ENCODE measurements at places on chromosomes 7 and 10. TPM values are rescaled to one million over a fixed set of nuclear protein-coding genes. Genes with fewer than 3 reads are reported as not detected.

- peaks cover 49% of the 10 kb centered on the region for H3K36me3 ChIP-seq
- H3K4me1 ChIP-seq = peaks cover 44% of the 10 kb centered on the region
- H3K27ac ChIP-seq = no peak overlapping the region
- H3K27me3 ChIP-seq = no peaks in the 10 kb centered on the region
Observed at GRCh38 chr10:78042058-78042751, 8.5 kb downstream of the RPS24 start.

DNA sequence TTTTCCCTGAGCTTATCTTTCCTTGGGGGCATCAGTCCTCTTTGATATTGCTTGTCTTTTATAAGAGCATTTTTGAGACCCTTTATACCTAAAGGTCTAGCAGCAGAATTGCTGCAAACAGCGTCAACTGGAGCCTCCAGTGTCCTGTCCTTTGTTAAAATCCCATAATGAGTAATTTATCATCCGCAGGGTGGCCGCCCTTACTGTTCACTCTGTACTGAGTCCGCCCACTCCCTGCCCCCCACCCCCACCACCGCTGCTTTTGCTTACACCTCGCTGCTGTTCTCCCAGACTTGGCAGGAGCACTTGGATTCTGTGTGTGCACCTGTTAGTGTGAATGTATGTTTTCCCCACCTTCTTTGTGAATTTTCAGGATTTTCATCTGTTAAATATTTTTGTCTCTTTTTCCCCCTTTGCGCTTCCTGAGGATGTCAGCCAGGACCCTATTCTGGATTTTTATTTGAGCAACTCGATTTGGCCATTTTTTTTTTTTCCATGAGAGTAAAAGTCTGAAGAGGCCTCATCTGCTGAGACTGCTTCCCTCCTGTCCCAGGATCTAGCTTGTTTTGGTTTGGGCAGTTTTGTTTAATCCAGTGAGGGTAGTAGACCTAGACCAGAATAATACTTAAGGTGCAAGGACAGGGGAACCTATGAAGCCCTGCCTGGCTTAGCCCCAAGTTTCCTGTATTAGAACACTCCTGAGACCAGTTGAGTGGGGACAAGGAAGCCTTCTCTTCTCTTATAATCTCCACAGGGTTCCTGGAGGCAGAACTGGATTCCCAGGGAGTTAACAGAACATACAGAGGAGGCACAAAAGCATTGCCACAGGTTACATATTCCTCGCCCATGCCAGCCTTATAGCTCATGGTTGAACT, 8.2 kb downstream of the AGFG2 start:
- no peaks in the 10 kb centered on the region for H3K27me3 ChIP-seq
- DNase-seq = no peak
- H3K4me3 ChIP-seq = no peak overlapping the region
- H3K27ac ChIP-seq = peak overlapping the region; percentile 98
- H3K36me3 ChIP-seq = no peaks in the 10 kb centered on the region

- H3K36me3 ChIP-seq = no peaks in the 10 kb centered on the region
- H3K27me3 ChIP-seq = no peaks in the 10 kb centered on the region
- H3K27ac ChIP-seq = no peak overlapping the region
- DNase-seq = peak; percentile 10
Observed at GRCh38 chr10:74293686-74294371, 142.8 kb downstream of the ADK start.

Gene NME8
- total RNA-seq = not detected

DNA sequence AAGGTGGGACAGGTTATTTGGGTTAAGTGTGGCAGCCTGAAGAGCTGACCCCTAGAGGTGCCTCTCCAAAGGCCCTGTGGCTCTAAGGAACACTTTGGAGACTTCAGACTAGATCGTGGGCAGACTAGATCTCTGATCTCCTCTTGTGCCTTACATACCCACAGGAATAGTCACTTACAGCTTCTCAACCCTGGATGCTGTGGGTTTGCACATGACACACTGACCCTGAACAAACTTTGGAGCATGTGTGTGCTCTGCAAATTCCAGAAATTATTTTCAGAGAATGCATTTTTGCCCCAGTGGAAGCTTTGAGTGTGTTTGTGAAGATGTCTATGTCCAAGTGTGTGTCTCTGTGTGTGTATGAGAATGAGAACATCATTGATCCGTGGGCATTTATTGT, 119.6 kb downstream of the EMX2 start:
- no peak for DNase-seq
- H3K4me3 ChIP-seq = no peak overlapping the region
- H3K36me3 ChIP-seq = no peaks in the 10 kb centered on the region
- no peaks in the 10 kb centered on the region for H3K27me3 ChIP-seq

DNA sequence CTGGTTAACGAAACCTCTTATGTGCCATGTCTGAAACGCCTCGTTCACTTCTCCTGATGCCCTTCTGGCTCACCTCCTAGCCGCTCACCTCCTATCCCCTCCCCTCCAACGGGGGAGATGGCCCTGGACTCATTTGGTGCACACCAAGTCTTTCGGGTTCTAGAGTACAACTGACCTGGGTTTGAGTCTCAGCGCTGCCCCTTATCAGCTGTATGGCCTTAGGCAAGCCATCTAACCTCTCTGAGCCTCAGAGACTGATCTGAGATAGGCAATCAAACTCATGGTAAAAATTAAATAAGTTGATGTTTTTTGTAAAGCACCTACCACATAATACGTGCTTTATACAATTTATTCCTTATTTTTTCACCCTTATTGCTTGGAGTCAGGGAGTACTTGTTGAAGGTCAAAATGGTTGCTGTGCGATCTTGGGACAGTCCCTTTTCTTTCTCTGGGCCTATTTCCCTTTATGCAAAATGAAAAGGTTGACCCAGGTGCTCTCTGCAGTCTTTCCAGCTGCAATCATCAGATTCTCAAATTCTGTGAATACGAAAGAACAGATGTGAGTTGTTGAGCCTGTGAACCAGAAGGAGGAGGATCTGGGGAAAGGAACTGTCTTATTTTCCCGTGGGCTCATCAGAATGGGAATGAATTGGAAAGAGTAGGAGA, 31.2 kb upstream of the PLEKHA1 start:
- peaks cover 19% of the 10 kb centered on the region for H3K4me1 ChIP-seq
- H3K27me3 ChIP-seq = no peaks in the 10 kb centered on the region
- no peaks in the 10 kb centered on the region for H3K36me3 ChIP-seq
- peak overlapping the region; percentile 45 for H3K27ac ChIP-seq
- no peak overlapping the region for H3K4me3 ChIP-seq
- DNase-seq = no peak

Gene KLF14
- 0.39 TPM for total RNA-seq
